Esophagus squamous epithelium (tissue), 5 donors: ENCODE measurements at places on chromosomes 2 and 18.

DNA sequence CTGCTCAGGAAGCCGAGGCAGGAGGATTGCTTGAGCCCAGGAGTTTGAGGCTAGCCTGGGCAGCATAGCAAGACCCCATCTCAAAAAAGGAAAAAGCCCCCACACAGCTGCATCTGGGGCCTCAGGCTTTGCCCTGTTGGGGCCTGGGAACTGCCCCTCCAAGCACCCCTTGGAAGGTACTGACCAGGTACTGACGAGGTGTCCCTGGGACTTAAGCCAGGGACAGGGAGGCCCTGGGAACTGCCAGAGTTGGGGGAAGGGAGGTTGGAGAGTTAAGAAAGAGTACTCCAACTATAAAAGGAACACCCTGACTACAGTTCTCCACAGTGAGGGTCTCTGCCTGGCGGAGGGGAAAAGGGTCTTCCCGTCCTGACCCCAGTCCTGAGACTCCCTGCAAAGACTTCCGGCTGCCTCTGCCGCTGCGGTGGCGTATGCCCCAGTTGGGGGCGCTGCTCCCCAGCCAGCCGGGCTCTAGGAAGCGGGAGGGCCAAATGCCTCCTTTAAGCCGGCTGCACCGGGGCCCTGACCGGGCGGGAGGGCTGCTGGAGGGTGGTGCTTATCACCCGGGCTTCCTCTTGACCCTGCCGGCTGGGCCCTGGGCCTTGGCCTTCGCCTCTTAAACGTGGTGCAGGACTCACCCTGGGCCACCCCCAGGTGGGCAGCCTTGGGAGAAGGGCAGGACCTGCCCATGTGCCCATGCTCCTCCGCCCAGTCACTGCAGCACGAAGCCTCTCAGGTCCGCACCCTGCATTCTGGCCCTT is 12.8 kb downstream of the SLC30A3 start:
- DNase-seq, result no peak

DNA sequence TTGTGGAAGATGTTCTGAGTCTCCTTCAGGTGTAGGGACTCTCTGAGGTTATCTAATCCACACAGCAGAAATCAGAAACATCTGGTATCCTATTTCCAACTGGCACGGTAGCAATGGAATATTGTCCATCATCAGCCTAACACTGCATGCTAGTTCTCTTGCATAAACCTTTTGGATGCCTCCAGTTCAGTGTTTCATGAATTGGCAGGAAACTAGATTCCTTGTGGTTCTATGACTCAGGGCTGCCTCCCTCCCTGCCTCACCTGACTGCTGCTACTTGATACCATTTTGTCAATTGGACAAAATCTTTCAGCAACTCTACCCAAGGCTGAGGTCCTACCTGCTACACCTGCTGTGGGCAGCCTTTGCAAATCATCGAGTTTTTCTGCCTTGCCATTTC is 130.9 kb downstream of the TPGS2 start:
- DNase-seq, result no peak

DNA sequence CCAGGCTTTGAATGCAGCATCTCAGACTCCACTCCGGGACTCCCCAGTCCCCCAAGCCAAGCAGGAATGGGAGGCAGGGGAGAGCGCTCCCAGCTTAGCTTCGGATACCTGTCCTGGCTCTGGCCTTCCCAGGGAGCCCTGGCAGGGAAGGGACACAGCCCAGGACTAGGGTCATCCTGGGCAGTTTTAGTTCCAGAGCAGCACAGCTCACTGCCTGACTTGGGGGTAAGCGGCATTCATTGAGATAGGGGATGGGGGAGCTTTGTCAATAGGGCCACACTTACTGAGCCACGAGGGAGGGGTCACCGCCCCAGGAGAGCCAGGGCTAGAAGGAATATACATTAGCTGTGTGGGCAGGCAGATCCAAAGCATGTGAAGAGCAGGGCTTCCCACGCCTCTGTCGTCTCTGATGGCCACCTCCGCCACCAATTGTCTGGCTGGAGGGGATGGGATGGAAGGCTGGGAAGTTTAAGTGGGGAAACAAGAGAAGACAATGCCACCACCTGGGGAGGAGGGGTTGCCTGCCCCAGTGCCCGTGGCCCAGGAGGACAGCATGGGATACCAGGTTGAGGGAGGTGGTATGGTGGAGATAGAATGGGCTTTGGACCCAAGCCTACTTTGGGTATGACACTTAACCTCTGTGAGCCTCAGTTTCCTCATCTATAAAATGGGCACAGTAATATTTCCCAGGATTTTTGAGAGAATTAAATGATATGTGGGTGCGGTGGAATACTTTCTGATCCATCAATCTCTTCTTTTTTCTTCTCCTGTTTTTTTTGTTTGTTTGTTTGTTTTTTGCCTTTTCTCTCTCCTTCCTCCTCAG is 40.2 kb downstream of the SCTR start:
- DNase-seq, result no peak

DNA sequence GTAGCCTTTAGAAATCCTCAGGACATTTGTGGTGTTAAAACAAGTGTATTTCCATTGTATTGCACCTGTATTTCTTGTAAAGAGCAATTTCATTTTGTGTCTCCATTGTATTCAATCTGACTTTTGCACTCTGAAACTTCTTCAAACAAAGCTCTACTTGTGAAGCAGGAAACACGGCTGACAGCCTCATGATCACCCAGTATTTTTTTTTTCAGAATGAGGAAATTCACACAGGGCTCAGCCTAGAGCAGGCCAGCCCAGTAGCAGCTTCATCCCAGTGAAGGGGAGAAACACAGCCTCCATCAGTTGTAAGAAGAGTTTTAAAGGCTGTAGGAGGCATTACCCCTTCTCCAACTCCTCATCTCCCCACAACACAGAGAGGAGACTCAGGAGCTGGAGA is 175.9 kb upstream of the KLHL29 start:
- no peak for DNase-seq

DNA sequence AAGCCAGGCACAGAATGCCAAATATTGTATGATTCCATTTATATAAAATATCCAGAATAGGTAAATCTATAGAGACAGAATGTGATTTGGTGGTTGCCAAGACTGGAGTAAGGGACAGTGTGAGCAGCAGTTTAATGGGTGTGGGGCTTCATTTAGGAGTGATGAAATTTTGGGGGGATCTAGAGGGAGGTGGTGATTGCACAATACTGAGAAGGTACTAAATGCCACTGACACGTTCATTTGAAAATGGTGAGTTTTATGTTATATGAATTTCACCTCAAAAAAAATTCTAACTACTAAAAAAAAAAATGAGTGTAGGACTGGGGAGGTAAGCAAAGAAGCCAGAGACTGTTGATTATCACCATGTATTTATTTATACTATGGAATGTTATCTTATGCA is 974.5 kb upstream of the ZEB2 start:
- DNase-seq, result no peak

- no peak for DNase-seq
These were observed 1293.1 kb upstream of the SLC39A10 start for GRCh38 chr2:194363878-194364277.
